ENCODE measurements at places on chromosomes 7 and 10.

GRCh38 chr10:133613699-133614098 is 12.9 kb downstream of the FRG2B start:
- DNase-seq, result no peak

- peak; percentile 24 for DNase-seq
These were observed 195.0 kb upstream of the PLXNA4 start for GRCh38 chr7:132771301-132771730.

DNA sequence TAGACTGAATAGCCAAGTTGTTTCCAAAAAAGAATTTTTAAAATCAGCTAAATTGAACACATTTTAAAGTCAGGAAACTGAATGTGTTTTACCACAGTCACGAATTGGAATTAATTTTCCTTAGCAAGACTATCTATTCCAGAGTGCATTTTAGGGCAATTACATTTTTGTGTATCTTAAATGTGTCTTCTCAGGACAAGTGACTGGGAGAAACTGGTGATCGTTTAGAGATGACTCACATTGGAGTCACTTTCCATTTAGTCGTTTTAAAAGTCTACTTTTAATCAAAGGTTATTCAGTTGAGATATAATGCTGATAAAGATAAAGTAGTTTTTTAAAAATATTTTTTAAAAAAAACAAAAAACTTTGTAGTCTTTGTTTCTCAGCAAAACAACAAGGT is 191.7 kb upstream of the SLC26A5 start:
- no peak for DNase-seq

GRCh38 chr7:2245883-2246675 is 4.1 kb downstream of the NUDT1 start:
- no peak for DNase-seq
